ENCODE measurements at places on chromosomes 3 and 15.

DNA sequence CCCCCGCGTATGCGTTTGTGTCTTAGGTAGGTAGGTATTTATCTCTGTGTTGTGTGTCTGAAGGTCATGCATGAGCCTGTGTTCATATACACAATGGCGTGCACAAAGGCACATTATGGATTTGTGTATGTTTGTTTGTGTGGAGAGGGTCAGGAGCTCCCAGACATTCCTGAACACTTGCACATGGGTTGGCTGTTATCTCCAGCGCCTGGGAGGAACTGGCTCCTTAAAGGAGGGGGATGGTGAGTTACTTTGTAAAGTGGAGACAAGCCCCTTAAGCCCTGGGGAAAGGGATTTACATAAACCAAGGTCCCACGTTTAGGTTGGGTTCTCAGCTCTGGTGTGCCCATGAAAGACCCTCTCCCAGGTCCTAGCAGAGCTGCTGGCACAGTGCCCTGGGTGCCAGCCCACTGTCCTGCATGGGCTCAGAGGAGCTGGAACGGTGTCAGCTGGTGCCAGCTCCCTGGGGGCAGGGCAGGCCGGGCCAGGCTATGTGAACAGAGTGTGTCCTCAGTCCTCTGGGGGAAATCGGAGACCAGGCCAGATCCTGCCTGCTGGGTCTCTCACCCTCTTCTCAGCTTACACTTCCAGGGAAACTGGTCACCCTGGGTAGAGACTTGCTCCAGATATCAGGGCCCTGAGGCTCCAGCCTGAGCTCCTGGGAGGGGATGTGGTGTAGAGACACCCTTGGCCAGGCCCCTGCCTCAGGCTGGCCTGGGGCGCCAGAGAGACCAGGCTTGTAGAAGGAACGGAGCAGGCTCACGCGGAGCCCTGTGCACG is 25.1 kb downstream of the SNX33 start:
- peak; percentile 46 for DNase-seq

DNA sequence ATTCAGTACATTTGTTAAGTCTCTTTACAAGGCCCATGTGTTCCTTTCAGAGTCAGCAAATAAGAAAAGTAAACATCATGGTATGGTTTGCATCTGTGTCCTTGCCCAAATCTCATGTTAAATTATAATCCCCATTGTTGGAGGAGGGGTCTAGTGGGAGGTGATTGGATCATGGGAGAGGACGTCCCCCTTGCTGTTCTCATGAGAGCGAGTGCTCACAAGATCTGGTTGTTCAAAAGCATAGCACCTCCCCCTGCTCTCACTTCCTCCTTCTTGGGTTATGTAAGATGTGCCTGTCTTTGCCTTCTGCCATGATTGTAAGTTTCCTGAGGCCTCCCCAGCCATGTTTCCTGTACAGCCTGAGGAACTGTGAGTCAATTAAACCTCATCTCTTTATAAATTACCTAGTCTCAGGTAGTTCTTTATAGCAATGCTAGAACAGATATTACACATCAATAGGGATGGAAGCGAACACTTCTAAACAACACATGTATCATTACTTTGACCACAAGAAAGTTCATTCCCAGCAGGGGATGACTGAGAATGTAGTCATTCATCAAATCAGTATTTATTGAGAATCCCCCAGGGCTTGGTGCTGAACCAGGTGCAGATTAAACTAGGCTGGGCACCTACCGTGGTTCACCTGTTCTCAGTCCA is 4.1 kb downstream of the EFCAB12 start:
- DNase-seq, result no peak

- DNase-seq, result no peak
These were observed 62.8 kb downstream of the ISG20 start for GRCh38 chr15:88701561-88702095.

- no peak for DNase-seq
These were observed 272.3 kb upstream of the NECTIN3 start for GRCh38 chr3:110799271-110799670.

DNA sequence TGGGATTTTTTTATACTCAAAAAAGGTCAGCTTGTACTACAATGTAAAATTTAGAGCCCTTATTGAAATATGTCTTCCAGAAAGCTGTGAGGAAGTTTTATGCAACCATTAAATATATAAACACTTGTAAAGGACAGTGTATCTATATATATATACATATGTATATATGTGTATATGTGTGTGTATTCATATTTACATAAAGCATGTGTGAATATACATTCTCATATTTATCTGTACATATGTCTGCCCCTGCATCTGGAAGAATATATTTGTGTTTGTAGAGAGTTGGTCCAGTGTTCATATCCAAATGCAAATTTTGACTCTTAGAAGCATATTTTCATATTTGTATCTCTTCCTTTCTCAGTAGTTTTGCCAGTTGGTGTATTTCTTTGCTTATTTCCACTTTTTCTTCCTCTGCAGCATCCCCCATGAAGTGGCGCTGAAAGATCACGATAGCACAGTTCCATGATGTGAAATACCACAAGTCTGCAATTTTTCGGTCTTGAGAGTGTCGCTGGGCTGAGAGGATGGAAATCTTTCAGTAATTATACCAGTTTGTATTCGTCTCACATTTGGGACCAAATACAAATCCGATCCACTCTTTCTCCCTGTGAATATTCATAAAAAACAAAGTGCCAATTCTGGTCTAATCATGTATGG is 311.7 kb upstream of the DPH6 start:
- no peak for DNase-seq

DNA sequence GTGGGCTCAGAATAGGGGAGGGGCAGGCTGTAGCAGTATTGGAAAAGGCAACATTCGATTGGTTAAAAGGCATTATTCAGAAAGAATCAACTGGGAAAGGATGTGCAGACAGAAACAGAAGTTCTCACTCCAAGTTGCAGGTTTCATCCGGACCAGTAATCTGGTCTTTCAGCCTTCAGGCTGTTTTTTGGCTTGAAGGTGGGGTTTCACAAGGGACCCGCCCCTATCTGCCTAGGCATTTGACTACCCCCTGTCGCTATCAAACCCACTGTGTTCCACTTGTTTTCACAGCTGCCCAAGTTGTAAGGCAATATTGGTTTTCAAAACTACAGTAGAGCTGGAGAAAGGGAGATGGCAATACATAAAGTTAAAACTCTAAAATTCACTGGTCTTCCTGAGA is 96.9 kb downstream of the VPS8 start:
- DNase-seq, result no peak

DNA sequence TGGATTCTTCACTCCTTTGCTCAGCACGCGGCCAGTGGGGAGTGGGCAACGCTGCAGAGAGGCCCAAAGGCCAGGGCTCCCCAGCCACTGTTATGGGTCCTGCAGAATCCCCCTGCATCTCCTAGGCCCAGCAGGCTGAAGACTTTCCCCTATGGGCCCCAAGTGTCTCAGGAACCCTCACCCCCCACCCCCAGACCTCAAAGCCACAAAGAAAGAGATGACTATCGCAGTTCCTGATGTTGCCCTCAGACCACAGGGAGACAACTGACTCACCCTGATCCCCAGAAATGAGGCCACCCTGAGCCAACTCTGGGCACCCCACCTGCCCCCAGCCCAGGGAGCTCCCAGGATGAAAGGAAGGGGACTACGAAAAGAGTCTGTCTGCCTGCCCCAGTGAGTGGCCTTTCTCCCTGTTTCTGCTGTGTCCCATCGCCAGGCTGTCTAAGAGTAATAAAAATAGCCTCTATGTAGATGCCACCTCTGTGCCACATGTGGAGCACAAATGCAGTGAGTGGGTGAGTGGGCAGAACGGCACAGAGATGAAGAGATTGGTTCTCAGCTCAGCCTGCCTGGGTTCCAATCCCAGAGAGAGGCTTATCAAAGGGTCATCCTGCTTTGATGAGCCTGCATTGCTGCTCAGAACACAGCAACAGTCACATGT is 283.0 kb downstream of the UACA start:
- no peak for DNase-seq

GRCh38 chr15:38308797-38309196 is 56.2 kb downstream of the SPRED1 start:
- DNase-seq, result no peak

DNA sequence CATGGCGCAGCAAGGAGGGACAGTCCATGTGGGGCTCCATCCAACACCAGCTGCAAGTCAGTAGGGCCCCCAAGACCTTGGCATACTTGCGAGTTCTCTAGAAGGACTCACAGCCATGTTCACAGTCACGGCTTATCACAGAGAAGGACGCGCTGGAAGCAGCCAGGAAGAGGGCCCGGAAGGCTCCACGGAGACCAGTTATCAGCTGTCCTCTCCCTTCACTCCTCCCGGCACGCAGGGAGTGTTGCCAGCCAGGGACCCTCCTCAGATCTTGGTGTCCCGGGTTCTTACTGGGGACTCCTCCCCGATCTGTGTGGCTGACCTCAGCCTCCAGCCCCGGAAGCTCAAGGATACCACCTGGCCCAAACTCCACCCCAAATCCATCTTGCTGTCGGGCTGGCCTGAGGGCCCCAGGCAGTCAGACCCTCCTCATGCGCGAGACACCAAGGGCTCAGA is 68.0 kb downstream of the SLTM start:
- peak; percentile 10 for DNase-seq

DNA sequence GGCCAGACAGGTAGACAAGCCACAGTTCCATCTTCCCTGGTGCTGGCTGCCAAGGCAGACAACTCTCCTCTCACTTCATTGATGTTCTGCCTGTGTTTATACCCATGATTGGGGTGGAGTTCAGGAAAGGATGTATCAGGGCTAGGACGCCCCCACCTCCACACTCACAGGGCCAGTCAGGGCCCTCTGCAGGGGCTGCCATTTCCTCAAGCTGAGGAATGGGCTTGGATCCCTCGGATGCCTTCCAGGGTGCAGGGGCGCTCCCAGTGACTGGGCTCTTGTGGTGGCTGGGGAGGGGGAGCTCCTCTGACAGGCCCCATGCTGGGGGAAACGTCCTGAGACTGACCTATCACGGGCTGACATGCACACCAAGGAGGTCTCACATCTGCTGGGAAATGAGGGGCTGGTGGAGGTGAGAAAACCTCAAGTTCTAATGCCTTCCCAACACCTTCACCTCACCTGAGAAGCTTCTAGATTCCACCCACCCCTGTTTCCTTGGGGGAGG is 31.4 kb downstream of the SEMA7A start:
- DNase-seq, result no peak

DNA sequence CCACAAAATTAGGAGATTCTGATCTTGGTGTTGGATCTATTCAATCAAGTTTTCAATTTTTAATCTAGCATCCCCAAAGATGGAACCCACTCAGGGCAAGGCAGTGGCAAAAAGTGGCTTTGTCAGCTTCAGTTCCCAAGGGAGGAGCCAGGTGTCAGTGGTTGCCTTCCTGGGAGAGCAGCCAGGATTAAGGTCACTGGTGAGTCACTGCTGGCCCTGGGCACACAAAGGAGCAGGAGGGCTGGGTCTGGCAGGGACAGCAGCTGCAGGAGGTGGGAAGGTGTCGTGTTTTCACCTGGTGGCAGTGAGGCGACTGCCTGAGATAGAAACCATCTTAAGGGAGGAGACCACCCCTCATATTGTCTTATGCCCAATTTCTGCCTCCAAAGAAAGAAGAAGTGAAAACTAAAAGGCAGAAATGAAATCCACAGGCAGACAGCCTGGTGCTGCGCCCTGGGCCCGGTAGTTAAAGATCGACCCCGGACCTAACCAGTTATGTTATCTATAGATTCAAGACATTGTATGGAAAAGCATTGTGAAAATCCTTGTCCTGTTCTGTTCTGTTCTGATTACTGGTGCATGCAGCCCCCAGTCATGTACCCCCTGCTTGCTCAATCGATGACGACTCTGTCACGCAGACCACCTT is 5.9 kb upstream of the KLHL25 start:
- DNase-seq, result peak; percentile 63

GRCh38 chr3:13296662-13297061 is 123.5 kb downstream of the NUP210 start:
- no peak for DNase-seq

DNA sequence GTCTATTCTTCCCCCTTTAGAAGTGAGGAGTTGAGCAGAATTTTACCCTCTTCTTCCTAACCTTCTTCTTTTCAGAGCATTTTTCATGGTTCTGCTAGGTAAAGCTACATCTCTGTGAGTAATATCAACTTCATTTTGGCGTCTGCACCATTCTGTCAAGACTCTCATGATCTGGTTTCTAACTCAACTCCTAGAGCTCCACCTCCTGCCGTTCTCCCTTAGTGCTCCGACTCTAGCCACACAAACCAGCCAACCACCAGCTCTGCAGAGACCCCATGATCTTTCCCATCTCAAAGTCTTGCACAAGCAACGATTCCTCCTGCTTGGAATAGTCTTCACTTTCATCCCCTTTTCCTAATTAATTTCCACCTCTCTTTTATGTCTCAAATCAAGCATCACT is 193.9 kb upstream of the TMC3 start:
- DNase-seq, result no peak

Data from AG08395 (cell line).